ENCODE measurements at places on chromosomes 1 and 21.

DNA sequence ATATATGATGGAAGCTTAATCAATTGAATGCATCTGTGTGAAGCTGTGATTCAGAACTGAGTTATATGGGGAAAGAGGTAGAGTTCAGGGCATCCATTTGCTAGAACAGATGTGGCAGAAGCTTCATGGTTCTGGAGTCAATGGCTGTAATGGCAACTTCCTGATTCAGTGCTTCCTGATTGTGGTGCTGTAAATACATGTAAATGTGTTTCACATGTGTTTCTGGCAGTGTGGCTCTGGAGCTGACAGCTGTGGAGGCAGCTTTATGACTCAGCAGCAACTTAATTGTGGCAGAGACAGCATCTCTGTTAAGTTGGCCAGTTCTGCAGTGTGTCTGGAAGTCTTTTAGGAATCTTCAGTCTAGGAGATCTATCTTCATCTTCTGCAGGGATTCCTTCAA is 226.6 kb upstream of the ZRANB2 start:
- no peaks in the 10 kb centered on the region for H3K27me3 ChIP-seq
- H3K36me3 ChIP-seq = no peaks in the 10 kb centered on the region

GRCh38 chr1:36982709-36983108 is 51.6 kb downstream of the GRIK3 start:
- DNase-seq = no peak
- no peak overlapping the region for H3K4me3 ChIP-seq
- H3K36me3 ChIP-seq = no peaks in the 10 kb centered on the region
- H3K27ac ChIP-seq = no peak overlapping the region
- no peaks in the 10 kb centered on the region for H3K4me1 ChIP-seq
- peaks cover 45% of the 10 kb centered on the region for H3K27me3 ChIP-seq

DNA sequence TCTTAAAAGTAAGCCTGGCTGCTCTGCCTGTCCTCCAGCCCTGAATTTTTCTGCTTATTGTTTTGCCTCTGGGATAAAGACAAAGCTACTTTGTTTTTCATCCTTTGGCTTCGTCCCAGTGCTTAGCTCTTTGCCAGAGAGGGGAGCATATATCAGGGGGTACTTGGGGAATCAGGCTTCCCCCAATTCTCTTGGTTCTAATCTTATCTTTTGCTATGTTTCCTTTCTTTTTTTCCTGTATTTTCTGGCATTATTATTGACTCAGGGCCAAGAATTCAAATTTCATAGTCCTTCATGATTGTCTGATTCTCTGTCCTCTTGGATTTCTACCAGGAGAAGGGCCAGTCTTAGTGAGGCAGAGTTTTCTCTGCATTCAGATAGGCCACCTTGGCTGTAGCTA is 51.2 kb downstream of the GIPC2 start:
- H3K36me3 ChIP-seq = no peaks in the 10 kb centered on the region
- no peaks in the 10 kb centered on the region for H3K27me3 ChIP-seq
- no peak overlapping the region for H3K27ac ChIP-seq
- no peak overlapping the region for H3K4me3 ChIP-seq
- no peaks in the 10 kb centered on the region for H3K4me1 ChIP-seq

GRCh38 chr1:198445872-198446271 is 94.6 kb downstream of the ATP6V1G3 start:
- no peaks in the 10 kb centered on the region for H3K36me3 ChIP-seq
- H3K27me3 ChIP-seq = no peaks in the 10 kb centered on the region
- H3K27ac ChIP-seq = no peak overlapping the region
- no peak overlapping the region for H3K4me3 ChIP-seq
- H3K4me1 ChIP-seq = no peaks in the 10 kb centered on the region

GRCh38 chr21:42004406-42005199 is 5.6 kb downstream of the ZBTB21 start:
- no peak overlapping the region for H3K27ac ChIP-seq
- peaks cover 8% of the 10 kb centered on the region for H3K4me1 ChIP-seq
- H3K36me3 ChIP-seq = peaks cover 19% of the 10 kb centered on the region
- no peak overlapping the region for H3K4me3 ChIP-seq
- no peak for DNase-seq

Data from left lung (tissue), 14 donors.